ENCODE measurements at places on chromosomes 2 and 18.

GRCh38 chr18:42126586-42126985, 171.6 kb downstream of the PIK3C3 start:
- DNase-seq, result no peak

GRCh38 chr2:210528716-210529115, 27.7 kb upstream of the CPS1 start:
- DNase-seq, result no peak

DNA sequence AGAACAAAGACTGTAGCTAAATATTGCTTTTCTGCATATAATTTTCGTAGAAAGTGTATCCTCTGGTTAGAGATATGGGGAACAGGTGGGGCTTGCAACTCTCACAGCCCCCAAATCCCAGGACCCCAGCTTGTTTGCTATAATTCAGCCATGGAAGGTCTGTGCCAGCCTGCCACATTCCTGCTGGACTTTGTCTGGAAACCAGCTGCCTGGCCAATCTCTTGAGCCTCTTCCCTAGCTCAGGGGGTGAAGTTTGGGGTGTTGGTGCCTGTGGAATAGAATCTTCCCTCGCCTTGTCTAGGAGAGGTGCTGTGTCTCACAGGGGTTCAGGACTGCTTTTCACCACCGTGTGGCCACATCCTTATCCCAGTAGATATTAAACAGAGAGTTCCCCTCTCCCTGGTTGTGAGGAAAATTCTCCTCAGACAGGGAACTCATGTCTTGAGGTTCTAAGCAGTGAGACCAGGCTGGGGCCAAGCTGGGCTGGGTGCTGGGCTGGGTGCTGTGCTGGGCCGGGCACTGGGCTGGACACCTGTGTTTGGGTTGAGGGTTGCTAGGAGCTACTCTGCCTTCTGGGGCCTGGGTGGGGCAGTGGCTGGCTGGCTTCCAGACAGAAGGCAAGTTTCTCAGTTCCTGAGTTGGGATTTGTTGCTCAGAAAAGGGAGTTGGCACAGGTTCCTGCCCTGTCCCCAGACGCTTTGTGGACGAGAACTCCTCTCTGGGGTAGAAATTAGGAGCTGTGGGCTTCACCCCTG, 12.3 kb downstream of the TOGARAM2 start:
- DNase-seq, result no peak

GRCh38 chr18:32373995-32374394, 96.7 kb downstream of the GAREM1 start:
- DNase-seq, result no peak

GRCh38 chr2:42781181-42781580, 11.2 kb downstream of the HAAO start:
- no peak for DNase-seq

DNA sequence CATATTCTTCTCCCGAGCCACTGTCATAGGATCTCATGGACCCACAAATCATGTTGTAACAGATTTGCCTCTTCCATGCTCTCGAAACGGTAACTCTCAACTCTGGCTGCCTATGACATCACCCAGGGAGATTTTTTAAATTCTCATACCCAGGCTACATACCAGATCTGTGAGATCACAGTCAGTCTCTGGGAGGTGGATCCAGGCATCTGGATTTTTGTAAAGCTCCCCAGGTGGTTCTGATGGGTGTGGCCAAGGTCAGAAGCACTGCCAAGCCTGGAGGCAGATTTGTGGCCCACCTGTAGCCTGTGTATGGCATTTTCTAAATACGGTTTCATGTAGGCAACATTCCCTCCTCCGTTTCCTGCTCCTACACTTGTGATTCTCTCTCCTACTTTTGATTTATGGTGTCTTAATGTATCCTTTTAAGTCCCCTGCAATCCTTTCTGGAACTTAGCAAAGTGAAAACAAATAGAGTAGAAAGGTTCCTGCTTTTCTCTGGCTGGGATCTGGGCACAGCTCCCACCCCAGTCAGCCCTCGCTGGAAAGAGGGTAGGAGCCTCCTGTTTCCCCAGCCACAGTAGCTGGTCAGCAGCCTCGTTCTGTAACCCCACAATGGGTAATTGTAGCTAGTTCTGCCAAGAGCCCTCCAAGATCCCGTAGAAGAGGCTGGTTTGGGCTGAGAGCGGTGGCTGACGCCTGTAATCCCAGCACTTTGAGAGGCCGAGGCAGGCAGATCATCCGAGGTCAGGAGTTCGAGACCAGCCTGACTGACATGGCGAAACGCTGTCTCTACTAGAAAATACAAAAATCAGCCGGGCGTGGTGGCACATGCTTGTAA, 96.2 kb downstream of the KLHL29 start:
- DNase-seq, result peak; percentile 74

GRCh38 chr2:149488706-149489440, 98.7 kb downstream of the MMADHC start:
- DNase-seq, result no peak

- DNase-seq, result no peak
These were observed 428.9 kb upstream of the NETO1 start for GRCh38 chr18:73296686-73297085.
